Tongue (tissue), 3 donors: ENCODE measurements at places on chromosomes 13 and 19. TPM values are rescaled to one million over a fixed set of nuclear protein-coding genes. Genes with fewer than 3 reads are reported as not detected.

CEACAM16 gene
- not detected for total RNA-seq

DCLK1 gene
- total RNA-seq: 62.5 TPM

GIPC1 gene
- total RNA-seq: 98.8 TPM

ZNF90 gene
- 4.1 TPM for total RNA-seq

FUT1 gene
- total RNA-seq: 1.1 TPM

JSRP1 gene
- 67.8 TPM for total RNA-seq

CDC42EP5 gene
- total RNA-seq: 24.5 TPM

CERS1 gene
- 7.7 TPM for total RNA-seq

ZNF528 gene
- 28.6 TPM for total RNA-seq

ZNF681 gene
- 4.7 TPM for total RNA-seq

OR7A5 gene
- not detected for total RNA-seq

KLK13 gene
- 4.8 TPM for total RNA-seq

MRPL57 gene
- 20.1 TPM for total RNA-seq

C19orf38 gene
- total RNA-seq: 3.9 TPM

ICAM4 gene
- total RNA-seq: 0.62 TPM

SEMA6B gene
- total RNA-seq: 15.4 TPM

SYNGR4 gene
- total RNA-seq: not detected

RAB3A gene
- 2.1 TPM for total RNA-seq

MTRF1 gene
- total RNA-seq: 17.1 TPM

ZNF835 gene
- total RNA-seq: 5.0 TPM

SHFL gene
- total RNA-seq: 15.7 TPM

ZNF304 gene
- total RNA-seq: 13.5 TPM

ZNF625 gene
- total RNA-seq: 16.9 TPM

ZNF135 gene
- 11.3 TPM for total RNA-seq

ANKLE1 gene
- 0.62 TPM for total RNA-seq

OLFM4 gene
- 1.9 TPM for total RNA-seq

YJU2 gene
- total RNA-seq: 14.0 TPM

GNG7 gene
- 3.2 TPM for total RNA-seq

PLK5 gene
- 0.51 TPM for total RNA-seq

ELSPBP1 gene
- total RNA-seq: not detected

LIM2 gene
- total RNA-seq: not detected

RDH8 gene
- total RNA-seq: not detected

PGLYRP1 gene
- total RNA-seq: 0.82 TPM

ZSCAN5B gene
- not detected for total RNA-seq

CEACAM4 gene
- total RNA-seq: not detected

PIAS4 gene
- 14.7 TPM for total RNA-seq

GPC6 gene
- 27.0 TPM for total RNA-seq

CADM4 gene
- total RNA-seq: 10.3 TPM

NCLN gene
- total RNA-seq: 20.0 TPM

CBARP gene
- total RNA-seq: 1.1 TPM

KCNN4 gene
- total RNA-seq: 14.8 TPM

APOC1 gene
- 11.6 TPM for total RNA-seq

ZNF569 gene
- 14.8 TPM for total RNA-seq

LYPD3 gene
- total RNA-seq: 17.6 TPM

CILP2 gene
- 5.5 TPM for total RNA-seq

ELF1 gene
- total RNA-seq: 72.2 TPM

GSX1 gene
- total RNA-seq: not detected

ZNF415 gene
- 10.3 TPM for total RNA-seq

PRX gene
- total RNA-seq: 32.0 TPM

LGALS14 gene
- total RNA-seq: not detected

C19orf67 gene
- not detected for total RNA-seq

CD209 gene
- total RNA-seq: 2.7 TPM

RPS16 gene
- total RNA-seq: 106 TPM

PSG11 gene
- not detected for total RNA-seq
